ENCODE measurements at places on chromosomes 12 and 14.
A peak's percentile ranks its signal among the peaks of the same experiment; 100 is the strongest.

DNA sequence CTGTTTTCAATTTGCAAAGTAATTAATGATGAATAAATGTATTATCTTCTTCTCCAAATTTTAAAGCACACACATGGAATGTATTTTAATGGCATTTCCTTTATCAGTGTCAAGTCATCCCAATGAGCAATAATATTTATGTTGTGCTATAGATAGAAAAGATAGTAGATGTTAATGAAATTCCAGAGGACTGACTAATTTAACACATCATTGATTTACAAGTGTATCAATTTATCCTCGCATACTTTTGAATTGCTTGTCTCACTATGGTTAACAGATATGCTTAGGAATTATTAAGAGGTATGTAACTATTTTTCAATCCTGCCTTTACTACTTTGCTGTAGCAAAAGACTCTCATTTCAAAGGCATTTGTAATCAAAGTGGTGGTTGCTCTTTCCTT is 842.9 kb downstream of the SLC6A15 start:
- DNase-seq: no peak

GRCh38 chr14:41875116-41875515 is 268.4 kb downstream of the LRFN5 start:
- no peak for DNase-seq

DNA sequence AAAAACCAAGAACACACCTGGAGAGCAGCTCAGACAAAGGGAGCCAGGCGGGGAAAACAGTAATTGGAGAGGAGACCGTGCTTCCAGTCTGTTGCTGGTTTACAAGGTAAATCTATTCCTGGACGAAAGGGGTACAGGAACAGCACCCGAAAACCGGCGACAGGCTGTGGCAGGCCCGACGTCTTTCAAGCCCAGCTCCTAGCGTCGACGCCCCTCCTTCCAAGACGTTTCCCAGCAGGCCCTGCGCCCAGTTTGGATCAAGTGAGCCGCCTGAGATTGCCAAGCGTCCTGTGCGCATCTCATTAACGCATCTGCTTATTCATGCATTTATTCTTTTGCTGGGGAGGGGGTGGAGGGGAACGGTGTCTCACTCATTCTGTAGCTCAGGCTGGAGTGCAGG is 1.4 kb downstream of the C12orf56 start:
- DNase-seq: no peak

- no peak for DNase-seq
These were observed 32.6 kb upstream of the HIF1A start for GRCh38 chr14:61662437-61663311.

DNA sequence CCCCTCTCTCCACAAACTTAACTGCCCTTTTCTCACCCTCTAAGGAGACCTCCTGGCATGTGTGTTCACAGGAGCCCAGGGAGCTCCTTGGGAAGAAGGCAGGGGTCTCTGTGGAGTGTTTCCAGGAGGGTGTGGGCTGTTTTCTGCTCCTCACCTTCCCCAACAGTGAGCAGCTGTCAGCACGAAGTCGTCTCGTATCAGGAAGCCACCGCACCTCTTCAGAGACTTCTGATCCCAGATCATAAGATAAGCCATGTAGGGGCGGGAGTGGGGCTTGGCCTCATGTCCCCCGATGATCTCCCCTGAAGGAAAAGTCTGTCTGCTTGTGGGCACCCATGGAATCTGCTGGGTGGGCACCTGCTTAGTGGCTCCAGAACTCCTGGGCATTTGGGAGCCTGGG is 1.2 kb downstream of the GZMB start:
- DNase-seq: no peak

DNA sequence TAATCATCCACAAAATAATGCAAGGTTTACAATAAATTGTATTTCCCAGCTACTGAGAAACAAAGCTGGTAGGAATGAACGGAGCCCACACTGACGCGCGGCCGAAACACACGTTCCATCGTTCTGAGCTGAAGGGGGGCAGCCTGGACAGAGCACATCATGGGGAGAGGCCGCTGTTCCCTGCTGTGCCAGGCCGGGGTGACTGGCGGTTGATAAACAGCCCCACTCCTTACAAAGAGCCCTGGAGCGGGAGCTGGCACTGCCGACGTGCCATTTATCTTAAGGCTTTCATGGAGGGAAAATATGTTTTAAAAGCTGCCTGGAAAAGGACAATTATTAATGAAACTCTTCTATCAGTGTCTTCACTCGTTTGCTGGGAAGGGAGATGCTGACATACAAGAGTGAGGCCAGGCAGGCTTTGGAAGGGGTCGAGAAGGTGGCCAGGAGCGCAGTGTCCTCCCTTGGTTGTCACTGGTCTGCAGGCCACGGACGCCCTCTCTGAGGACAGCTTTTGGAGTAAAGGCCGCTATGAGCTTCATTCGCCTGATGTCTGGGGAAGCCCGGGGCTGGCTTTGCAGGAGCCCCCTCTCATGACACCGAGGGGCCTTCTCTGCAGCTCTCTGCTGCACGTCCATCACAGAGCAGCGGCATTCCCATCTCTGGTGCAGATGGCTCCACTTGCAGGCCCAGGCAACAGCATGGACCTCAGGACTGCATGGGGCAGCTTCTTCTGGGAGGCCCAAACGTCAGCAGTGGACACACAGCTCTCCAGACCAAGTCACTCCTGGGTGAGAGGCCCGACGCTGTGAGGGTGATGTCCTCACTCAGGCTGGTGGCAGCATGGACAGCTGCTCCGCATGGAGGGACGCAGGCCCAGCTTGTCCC is 355.3 kb upstream of the SFSWAP start:
- DNase-seq: no peak

DNA sequence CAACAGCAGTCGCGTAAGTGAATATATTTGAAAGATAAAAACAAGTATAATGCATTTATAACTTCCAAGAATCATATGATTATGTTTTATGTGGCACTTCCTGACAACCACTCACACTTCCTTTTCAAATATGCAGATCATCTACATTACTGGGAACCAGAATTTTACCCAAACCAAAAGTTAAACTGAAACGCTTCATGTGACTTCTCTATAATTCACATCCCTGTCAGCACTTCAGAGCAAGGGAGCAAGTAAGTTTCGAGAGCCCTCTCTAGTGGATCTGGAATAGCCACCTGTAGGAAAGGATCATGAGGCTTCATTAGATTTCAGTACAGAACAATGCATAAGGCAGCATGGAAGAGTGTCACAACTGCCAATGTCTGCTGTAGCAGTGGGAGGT is 13.7 kb upstream of the ALX1 start:
- no peak for DNase-seq

- DNase-seq: no peak
These were observed at the start of gene MGP for GRCh38 chr12:14885718-14886221. Gene MGP (minus strand): TSS chr12:14885854. CDS start chr12:14885791, 63 bp downstream.

DNA sequence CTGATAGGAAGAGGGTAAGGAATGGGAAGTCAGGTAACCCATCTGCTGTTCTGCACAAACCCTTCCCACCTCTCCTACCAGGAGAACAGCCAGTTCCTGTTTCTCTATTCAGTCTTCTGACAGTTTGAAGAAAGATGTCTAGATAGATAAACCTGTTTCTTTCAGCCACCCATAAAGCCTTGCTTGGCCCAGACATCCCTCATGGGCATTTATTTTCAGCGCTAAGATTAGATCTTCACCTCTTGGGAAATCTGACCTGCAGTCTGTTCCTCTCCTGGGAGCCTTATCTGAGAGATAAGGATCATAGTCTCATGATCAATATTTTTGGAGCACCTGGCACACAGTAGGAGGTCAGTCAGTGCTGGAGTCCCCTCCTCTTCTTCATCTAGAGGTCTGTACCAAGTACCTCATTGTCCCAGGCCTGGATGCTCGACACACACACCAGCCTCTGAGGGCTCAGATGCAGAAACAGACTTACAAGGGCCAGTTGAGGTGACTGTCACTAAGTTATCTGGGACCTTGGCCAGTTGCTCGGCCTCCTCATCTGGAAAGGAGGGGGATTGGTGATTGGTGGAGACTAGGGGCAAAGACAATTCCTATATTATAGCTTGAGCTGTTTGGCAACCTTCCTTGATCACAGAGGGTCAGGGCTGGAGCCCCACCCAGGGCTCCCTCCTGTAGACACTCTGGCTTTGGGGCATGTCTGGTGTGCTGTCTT is 18.2 kb downstream of the ACVRL1 start:
- DNase-seq: no peak

DNA sequence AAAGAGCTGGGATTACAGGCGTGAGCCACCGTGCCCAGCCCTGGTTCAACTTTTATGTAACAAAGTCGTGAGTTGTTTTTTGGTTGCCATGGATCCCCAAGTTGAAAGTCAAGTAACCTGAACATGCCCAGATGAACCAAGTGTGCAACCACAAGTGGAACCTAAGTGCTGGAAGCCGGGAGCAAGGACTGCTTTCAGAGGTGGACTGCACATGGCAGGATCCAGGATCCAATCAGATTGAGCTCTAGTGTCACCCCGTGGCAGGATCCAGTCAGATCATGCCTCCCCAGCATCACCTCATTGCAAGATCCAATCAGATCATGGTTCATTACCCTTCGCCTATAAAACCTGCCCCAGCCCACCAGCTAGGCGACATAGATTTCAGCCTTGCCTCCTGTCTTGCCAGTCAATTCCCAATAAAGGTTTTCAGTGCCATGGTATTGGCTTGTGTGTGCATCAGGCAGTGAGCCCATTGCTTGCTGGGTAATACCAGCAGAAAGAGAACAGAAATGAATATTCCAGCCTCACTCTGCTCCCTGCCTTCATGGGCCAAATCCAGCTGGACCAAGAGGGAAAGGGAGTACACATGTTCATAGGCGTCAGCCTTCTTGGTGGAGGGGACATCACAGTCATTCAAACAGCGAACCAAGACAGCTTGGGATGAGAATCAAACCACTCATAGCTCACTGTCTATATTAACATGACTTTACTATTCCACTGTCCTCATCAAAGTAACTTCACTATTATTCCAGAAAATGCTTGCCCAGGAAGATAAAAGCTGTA is 43.6 kb upstream of the VASH1 start:
- no peak for DNase-seq

- no peak for DNase-seq
These were observed 42.8 kb downstream of the MIS18BP1 start for GRCh38 chr14:45210159-45210558.

DNA sequence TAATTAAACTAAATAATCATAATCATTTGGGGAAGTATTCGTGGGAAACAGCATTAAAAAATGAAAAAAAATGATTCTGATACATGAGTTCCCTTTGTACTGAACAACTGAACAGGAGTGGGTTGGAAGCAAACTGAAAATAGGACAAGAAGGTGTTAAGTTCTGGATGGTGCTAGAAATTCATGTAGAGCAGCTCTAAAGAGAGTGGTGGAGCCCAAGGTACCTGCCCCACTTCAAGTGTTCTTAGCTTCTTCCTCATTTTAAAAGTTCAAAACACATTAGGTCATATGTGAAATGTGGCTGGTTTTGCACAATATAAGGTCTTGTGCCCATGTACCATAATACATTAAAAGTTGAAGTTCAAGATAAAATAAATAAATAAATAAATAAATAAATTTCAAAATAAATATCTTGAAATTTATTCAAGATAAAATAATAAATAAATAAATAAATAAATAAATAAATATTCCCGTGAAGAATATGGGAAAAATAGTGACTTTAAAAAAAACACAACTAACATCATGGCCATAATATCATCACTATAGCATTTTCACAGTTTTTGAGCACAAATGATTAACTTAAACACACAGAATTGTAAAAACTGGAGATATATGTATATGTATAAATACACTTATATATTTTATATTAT is 191.5 kb upstream of the PRKD1 start:
- DNase-seq: no peak

DNA sequence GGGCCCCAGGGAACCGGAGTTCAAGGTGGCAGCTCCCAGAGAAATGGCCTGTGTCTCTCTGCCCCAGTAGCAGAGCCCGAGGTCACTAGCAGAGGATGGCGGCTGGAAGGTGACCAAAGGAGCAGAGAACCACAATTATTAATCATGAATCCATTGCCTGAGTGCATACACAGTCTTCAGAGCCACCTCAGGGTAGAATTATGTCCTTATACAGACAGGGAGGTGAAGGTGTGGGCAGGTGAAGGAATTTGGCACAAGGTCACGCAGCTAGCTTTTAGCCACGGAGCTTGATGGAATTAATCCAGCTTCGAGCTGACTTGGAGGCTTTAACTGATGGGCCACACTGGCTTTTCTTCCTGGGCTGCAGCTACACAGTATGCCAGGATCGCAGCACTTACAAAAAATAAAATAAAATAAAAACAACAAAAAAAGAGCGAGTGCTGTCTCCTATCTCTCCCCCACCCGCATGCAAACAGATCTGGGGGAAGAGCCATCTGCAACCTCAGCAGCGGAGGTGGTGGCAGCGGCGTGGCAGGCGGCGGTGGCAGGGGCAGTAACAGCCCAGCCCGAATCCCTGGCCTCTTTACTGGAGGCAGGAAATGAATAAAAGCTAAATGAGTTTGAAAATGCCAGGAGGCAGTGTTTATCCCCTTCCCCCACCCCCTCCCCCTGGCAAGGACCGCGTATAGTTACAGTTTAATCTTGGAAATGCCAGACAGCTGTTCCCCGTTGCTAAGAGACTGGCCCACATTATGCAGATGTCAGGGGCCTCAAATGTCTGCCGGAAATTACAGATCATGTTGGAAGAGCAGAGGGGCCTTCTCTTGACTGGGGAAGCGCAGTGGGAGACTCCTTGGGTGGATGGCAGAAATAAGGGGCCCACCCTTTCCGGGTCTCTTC is 93.5 kb downstream of the LRRC74A start:
- no peak for DNase-seq

- no peak for DNase-seq
These were observed 357.1 kb upstream of the PDE3A start for GRCh38 chr12:20011200-20011599.

DNA sequence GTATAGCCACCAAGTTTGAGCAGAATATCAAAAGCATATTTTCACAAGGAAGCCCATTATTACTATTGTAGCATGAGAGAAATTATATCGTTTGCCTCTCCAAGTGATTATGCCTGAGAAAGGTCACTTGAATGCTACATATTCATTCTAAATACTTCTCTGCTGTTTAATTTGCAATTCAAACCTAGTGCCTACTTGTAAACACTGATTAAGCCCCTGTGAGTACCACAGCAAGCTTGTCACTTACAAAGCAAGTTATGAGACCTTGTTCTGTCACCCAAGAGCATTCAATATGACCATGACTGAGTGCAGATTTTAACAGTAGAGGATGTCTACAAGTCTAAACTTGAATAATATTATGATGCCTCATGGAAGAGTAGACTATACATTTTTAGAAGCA is 124.7 kb upstream of the SSTR1 start:
- DNase-seq: no peak

- DNase-seq: no peak
These were observed 59.7 kb downstream of the FUT8 start for GRCh38 chr14:65472189-65472588.

- DNase-seq: peak; percentile 6
These were observed 69.4 kb downstream of the ATXN2 start for GRCh38 chr12:111529424-111530368.

DNA sequence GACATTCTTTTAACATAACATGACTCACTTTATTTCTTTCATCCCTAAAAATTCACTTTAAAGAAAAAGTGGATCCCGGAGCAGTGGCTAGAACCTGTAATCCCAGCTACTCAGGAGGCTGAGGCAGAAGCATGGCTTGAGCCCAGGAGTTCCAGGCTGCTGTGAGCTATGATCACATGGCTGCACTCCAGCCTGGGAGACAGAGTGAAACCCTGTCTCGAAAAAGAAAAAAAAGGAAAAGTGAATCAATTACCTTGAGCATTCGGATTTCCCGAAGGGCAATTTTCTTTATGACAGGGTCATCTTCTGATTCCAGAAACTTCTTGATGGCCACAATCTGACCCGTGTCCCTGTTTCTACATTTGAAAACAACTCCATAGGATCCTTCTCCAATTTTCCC is 1.2 kb downstream of the CDKL1 start:
- no peak for DNase-seq

GRCh38 chr12:90809940-90810339 is 145.0 kb downstream of the CCER1 start:
- no peak for DNase-seq

GRCh38 chr12:131378861-131379665 is 331.8 kb upstream of the SFSWAP start:
- DNase-seq: no peak
